ENCODE measurements at places on chromosomes 4 and X.

- no peak for DNase-seq
These were observed 205.3 kb upstream of the GEMIN8 start for GRCh38 chrX:14235004-14235403.

- DNase-seq: no peak
These were observed 1.4 kb downstream of the MAGED1 start for GRCh38 chrX:51894697-51895336.

DNA sequence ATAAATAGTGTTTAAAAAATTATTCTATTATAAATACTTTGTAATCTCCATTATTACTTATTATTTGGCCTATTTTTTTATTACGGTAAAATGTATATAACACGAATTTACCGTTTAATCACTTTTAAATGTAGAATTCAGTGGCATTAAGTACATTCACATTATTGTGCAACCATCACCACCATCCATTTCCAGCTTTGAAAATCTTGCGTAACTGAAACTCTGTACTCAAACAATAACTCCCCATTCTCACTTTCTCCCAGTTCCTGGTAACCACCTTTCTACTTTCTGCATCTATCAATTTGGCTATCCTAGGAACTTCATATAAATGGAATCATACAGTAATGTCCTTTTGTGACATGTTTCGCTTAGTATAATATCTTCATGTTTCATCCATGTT is 45.7 kb downstream of the PASD1 start:
- DNase-seq: no peak

DNA sequence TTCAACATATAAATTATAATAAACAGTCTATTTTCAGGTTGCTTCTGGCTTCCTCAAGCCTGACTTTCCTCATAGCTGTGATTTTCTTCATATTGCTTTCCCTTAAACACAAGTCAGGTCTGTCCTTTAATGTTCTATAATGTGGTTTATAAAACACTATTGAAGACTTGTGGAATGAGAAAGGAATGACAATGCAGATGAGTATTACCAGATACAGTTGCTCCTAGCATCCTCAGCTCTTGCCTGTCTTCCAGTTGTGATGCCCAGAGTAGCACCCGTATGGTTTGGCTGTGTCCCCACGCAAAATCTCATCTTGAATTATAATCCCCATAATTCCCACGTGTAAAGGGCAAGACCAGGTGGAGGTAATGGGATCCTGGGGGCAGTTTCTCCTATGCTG is 265.7 kb upstream of the BOD1L1 start:
- no peak for DNase-seq

- no peak for DNase-seq
These were observed 266.1 kb downstream of the GRIA3 start for GRCh38 chrX:123450222-123450621.

- no peak for DNase-seq
These were observed 903.3 kb downstream of the STIM2 start for GRCh38 chr4:27763830-27764525.

DNA sequence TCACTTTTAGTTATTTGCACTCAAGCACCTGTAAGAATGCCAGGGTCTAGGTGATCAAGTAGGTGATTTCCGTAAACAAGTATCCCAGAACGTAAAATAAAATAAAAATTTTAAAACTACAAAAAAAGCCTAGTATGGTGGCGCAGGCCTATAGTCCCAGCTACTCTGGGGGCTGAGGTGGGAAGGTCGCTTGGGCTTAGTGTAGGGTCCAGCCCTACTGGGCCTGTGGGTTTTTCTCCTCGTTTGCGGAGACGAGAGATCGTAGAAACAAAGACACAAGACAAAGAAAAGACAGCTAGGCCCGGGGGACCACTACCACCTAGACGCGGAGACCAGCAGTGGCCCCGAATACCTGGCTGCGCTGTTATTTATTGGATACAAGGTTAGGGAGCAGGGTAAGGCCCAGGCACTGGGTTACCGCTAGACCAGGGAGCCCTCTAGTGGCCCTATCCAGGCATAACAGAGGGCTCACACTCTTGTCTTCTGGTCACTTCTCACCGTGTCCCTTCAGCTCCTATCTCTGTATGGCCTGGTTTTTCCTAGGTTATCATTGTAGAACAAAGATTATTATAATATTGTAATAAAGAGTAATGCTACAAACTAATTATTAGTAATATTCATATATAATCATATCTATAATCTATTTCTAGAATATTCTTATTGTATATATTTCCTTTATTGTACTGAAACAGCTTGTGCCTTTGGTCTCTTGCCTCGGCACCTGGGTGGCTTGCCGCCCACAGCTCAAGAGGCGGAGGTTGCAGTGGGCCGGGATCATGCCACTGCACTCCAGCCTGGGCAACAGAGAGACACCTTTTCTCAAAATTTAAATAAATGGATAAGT is 38.4 kb downstream of the SAGE1 start:
- peak; percentile 9 for DNase-seq

DNA sequence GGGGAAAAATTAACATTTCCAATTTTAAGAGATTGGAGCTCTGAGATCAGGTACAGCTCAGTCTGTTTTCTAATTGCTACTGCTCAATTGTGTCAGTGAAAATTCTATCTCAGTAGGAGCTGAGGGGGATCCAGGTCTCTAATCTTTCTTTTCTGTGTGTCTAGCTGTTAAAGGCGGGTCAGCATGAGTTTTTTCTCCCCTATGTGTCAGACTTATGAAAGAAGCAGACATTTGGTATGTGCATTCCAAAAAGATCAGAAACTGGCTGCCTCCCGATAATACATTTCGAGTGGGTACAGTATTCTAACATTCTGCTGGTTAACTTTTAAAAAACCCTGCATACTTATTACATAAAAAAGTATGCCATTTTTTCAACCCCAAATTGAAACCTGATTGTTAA is 72.4 kb downstream of the PCDH7 start:
- no peak for DNase-seq

DNA sequence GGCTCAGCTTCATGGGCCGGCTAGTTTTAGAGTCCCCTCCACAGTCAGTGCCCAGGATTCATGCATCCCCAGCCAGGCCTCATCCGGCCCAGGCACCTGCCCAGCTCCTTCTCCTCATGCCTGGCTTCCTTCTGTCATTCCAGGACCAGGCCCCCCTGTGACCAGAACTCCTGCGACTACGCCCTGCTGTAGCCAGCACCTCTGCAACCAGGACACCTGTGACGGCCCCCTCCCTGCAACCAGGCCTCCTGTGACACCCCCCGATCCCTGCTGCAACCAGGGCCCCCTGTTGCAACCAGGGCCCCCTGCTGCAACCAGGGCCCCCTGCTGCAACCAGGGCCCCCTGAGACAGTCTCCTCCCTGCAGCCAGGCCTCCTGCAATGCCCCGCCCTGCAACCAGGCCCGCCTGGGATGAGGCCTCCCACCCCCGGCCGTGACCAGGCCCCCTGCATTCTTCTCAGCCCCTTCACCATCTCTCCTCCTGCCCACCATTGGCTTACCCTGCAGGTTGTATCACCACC is 46.8 kb downstream of the HTRA3 start:
- no peak for DNase-seq

DNA sequence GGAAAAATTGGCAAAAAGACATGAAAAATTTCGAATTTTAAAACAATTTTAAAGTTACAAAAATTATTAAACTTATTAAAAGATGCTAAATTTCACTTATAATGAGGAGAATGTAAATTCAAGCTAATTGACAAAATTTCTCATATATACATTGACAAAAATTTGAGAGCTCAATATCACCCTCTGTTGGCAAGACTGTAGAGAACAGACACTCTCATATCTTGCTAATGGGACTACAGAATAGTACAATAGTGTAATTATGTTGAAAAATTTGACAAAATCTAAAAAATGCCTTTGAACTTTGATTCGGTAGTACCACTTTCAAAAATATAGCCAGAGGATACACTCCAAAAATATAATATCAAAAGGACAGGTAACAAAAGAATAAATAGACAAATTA is 29.8 kb downstream of the DCAF8L2 start:
- no peak for DNase-seq

- DNase-seq: no peak
These were observed 14.1 kb downstream of the RAB40AL start for GRCh38 chrX:102950908-102951866.

- no peak for DNase-seq
These were observed 58.7 kb upstream of the ADAMTS3 start for GRCh38 chr4:72627723-72628122.

DNA sequence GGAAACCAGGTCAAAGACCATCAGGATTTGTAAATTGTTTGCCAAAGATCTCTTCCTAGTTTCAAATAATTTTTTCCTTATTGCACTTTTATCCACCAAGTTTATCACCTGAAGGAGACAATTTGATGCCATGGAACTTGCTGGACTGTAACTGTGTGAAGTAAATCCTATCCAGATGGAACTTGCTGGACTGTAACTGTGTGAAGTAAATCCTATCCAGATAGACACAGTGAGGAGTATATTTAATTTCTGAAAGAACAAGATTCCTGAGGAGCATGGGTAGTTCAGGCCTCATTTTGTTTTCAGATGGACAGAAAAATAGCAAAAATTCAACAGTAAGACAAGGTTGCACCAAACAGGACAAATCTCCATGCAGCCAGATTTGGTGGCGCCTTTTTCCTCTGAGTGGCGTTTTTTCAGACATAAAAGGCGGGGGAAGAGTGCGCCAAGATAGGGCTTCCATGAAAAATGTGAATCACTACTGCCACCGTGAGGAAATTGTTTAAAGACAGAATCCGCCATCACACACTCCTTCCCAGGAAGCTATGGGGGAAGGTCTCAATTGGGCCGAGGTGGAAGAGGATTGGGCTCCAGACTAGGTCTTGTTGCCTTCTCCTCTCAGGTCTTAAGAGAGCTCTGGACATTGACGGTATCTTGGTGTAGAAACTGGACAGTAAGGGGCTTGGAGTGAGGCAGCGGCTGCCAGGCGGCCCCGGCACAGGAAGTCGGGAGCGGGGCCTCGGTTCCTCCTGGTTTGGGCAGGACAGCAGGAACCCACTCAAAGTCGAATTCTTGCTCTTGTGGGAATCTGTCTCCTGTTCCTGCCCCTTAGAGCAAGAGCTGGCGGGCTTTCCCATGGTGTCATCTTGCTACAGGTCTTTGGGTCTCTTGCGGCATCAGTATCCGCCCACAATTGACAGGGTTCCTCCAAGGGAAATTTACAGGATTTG is 234.7 kb downstream of the OR13H1 start:
- peak; percentile 41 for DNase-seq

GRCh38 chrX:32155044-32155638 is 1056.2 kb downstream of the DMD start:
- no peak for DNase-seq

DNA sequence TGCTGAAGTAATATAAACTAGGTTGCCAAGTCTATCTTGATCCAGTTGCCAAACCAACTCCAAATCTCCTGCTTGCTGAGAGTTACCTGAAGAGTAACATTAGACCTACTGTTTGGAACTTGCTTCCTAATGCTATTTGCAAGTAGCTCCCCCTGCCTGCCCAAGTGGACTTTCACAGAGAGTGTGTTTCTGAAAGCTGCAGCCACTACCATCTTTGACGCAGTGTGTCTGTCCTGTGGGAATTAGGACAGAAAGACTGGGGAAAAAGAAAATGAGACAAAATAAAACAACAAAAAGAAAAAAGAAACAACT is 195.0 kb upstream of the HS3ST1 start:
- no peak for DNase-seq

DNA sequence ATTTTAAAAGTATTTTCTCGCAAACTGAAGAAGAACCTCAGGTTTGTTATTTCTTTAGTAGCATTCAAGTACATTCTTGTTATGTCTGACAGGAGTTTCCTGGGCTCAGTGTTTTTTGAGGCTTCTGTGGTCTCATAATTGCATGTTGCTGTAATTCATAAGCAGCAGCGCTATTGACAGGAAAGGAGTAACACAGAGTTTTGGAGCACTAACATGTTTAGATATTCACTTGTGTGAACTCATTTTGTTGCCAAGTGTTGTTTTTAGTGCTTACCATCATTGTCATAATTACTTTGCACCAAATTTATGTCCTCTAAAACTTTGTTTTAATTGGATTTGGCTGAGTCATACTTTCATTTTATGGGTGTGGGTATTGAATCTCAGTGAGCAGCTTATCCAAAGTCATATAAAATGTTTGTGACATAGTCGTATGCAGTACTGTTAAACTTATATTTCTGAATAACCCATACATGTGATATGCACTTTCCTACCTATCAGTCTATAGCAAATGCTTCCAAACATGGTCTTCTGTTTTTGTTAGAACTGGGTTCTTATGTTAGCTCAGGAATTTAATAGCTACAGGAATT is 358.7 kb upstream of the CTSO start:
- no peak for DNase-seq

GRCh38 chr4:119736559-119736958 is 108.0 kb upstream of the PDE5A start:
- no peak for DNase-seq

DNA sequence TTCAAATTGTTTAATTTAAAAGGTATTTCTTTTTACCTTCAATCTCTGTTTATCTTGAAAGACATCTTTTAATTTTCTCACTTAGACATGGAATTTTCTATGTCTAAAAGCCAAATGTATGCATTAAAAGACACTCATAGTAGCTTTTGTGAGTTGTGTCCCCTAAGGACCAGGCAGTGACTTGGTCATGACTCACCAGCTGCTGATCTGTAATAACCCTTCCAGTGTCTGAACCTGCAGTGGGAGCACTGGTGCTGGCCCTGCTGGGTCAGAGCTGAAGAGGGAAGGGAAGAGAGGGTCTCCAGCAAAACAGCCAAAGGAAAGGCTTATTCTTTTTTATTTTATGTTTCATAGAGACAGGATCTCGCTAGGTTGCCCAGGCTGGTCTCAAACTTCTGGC is 31.1 kb upstream of the SH3D19 start:
- no peak for DNase-seq

DNA sequence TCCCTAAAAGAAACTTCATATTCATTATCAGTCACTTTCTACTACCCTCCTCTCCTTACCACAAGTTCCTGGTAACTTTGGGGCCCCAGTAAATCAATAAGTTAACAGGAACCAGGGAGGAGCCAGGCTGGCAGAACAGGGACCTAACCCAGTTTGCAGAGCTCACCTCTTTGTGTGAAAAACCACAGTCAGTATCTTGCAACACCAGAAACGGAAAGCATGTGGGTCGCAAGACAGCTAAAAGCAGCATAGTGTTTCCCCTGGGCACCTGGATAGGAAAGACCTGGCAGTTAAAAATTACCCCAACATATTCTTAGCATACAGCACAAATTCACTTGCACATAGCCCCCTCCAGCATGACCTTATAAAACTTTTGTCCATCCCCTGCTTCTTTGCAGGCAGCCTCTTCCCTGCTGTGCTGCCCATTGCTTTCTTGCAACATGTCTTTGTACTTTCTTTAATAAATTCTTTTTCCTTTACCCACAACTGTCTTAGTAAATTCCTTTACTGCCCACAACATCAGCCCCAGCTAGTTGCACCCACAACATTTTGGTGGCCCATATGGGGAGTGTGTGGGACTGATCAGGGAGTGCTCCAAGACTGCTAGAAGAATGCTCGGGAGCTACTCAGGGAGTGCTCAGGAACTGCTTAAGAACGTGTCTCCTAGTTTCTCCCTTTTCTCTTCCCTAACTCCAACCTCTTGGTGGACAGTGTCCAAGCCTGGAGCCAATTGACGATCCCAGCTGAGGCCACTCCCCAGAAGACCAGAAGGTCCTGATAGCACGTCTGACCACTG is 83.4 kb downstream of the MSN start:
- DNase-seq: no peak

- DNase-seq: no peak
These were observed 69.5 kb downstream of the ACOX3 start for GRCh38 chr4:8370835-8371595.
